Right ventricle myocardium inferior (tissue), 1 donor: ENCODE measurements at places on chromosomes 7 and 10.

- DNase-seq: no peak
Measured at GRCh38 chr7:22220941-22221340, 136.0 kb downstream of the RAPGEF5 start.

DNA sequence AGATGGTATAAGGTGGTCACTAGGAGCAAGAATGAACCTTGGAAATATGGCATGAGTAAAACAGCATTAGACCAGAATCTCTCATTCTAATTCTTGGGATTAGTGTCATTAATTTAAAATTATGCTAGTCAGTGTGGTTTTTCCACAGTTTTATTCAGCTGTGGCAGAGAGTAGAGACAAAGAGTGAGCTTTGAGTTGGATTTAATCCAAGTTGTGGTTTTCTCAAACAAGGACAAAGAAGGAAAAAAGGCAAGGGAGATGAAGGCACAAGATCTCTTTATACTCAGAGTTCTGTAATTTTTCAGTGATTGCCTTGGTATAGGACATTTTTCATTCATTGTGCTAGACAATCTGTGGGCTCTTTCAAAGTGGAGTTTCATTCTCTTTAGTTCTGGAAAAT is 28.2 kb upstream of the AKAP9 start:
- no peak for DNase-seq

DNA sequence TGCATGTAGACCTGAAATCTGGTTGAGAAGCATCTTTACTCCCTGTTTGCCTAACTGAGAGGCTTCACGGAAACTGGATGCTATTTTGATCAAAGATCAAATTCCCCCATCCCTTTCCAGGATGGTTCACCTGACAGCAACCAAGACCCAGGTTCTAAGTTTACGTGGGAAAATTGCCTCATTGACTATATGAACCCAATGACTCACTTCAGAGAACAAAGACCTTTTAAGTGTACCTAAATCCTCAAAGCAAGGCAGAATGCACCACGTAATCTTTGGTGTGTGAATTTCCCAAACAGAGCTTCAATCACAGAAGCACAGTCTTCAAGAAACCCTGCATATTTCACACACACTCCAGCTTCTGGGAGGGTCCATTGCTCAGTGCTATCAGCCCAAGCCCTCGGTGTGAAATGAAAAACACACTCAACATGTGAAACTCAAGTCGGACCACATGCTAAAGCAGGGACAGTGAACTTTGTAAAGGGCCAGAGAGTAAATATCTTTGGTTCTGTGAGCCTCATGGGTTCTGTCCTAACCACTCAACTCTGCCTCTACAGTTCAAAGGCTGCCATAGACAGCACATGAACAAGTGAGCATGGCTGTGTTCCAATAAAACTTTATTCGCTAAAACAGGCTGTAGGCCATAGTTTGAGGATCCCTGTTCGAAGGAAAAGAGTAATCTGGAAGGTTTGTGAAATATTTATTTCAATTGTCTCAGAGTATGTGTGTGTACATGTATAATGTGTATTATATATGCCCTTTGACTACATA is 275.6 kb upstream of the FOXK1 start:
- DNase-seq: no peak

- no peak for DNase-seq
Measured at GRCh38 chr10:17527514-17528146, 73.2 kb upstream of the ST8SIA6 start.

DNA sequence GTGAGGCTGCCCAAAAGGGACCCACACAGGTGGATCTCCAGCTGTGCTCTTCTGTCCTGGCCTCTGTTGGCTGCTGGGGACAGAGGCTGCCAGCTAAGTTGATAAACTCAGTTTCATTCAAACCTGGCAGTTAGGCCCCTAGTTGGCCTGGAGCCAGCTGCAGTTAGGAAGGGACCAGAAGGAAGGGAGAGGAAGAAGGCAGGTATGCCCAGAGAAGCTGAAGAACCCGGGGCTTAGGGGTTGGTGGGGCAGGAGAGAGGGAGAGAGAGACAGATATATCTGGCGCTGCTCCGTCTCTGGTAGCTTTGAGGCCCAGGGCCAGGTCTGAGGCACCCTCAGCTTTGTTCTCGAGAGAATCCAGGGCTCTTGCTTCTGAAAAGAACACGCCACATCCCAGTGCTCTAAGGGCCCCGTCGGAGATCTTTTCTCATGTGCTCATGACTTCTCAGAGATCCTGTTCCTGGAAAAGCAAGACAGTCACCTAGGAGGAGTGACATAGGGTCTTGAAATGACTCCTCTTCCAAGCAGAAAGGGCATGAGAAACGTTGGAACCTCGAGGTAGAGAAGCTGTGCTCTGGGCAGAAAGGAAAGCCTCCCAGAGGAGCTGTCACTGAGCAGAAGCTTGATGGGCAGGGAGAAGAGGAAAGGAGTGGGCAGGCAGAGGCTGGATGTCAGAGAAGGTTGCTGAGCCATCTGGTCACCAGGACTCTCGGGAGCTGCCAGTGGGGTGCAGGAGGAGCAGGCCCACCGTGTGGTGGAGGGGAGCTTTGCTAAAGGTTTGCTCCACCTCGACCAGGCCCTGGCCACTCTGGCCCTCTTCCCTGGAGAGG is 153.6 kb downstream of the ARHGAP21 start:
- DNase-seq: no peak

GRCh38 chr10:83649471-83649870 is 489.8 kb upstream of the GHITM start:
- DNase-seq: no peak

- peak; percentile 87 for DNase-seq
Measured at GRCh38 chr7:44072364-44073231, 7.2 kb upstream of the PGAM2 start.

DNA sequence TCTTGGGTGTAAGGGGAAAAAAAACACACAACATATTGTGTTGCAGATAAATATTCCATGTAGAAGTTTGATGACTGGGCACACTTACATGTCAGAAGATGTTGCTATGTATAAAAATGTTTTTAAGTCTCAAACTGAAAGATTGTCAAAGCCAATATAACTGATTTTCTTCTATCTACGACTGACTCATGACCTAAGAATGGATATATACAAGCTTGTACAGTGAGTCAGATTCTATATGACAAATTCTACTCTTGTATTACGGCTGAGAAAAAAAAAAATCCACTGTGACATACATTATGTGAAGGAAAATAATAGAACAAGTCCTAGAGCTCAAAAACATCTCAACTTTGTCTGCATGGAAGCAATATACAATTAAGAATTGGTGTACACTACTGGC is 343.0 kb upstream of the PCDH15 start:
- no peak for DNase-seq

DNA sequence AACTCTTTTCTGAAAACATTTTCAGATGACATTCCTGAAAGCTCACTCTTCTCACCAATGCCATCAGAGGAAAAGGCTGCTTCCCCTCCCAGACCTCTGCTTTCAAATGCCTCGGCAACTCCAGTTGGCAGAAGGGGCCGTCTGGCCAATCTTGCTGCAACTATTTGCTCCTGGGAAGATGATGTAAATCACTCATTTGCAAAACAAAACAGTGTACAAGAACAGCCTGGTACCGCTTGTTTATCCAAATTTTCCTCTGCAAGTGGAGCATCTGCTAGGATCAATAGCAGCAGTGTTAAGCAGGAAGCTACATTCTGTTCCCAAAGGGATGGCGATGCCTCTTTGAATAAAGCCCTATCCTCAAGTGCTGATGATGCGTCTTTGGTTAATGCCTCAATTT is 16.5 kb downstream of the ANLN start:
- no peak for DNase-seq

- peak; percentile 74 for DNase-seq
Measured at GRCh38 chr10:19488592-19489280, 327.5 kb upstream of the PLXDC2 start.

GRCh38 chr7:135269921-135270320 is 36.3 kb downstream of the STRA8 start:
- DNase-seq: no peak

DNA sequence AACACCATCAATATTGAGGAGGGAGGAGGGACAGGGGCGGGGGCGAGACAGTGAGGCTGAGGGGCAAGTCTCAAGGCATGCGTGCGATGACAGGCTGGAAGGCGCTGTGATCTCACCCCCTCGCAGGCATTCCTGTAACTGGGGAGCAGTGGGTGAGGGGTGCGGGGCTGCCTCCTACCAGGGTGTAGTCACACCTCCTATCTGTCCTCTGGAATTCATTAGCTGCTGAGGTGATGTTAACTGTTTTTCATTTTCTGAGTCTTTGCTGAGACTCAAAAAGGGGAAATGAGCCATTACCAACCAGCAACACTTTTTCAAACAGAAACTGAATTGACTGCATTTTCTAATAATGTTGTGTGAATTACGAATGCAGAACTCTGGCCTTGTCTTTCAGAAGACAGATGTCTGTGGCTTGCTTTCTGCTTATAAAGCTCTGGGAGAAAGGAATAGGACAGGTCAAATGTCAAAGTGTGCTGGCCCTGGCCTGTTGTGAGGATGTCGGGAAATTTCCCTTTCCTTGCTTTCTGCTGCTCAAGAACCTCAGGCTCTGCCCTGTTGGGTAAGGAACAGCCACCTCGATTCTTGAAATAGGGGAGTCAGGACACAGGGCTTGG is 23.7 kb upstream of the CDH23 start:
- no peak for DNase-seq

DNA sequence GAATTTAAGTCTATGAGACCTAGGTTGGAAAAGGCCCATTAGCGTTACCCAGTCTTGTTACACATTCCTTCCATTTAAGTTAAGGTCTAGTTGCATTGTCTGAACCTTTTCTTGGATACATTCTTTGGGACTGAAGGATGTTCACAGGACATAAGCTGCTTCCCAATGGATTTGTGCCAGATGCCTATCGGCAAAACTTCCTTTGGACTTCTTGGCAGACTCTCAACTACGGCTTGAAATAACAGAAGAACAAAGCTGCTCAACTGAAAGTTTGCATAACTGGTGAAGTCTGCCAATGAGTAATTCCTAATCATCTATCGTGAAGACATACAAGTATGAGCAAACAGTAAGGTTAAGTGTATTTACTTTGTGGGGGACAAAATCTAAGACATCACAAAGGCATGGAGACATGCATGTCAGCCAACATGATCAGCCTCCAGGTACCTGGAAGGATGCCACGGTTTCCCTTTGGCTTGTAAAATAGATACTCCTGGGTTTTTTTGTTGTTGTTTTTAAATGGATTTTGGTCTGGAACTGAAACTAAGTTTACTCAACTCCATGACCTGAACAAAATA is 35.4 kb downstream of the MALSU1 start:
- no peak for DNase-seq
